ENCODE measurements at places on chromosomes 12 and 14. TPM values are rescaled to one million over a fixed set of nuclear protein-coding genes. Genes with fewer than 3 reads are reported as not detected.

DNA sequence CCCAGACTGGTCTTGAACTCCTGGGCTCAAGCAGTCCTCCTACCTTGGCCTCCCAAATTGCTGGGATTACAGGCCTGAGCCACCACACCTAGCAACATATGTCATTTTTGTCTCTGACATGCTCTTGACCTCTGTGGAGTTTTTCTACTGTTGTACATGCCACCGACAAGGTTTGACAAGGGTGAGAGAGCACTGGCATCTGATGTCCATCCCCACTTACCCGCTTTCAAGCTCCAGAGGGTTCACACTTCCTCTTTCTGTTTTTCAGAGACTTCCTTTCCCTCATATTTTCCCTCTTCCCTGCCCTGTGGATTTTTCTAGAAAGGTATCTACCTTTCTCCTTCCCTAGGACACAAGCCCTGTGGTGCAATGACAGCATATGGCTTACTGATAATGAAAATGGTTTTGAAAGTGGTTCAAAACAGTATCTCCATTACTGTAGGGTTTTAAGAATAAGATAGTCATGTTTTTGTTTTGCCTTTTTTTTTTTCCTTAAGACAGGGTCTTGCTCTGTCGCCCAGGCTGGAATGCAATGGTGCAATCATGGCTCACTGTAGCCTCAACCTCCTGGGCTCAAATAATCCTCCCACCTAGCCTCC is 27.7 kb upstream of the PLEKHG3 start:
- no peak overlapping the region for H3K27ac ChIP-seq
- H3K4me3 ChIP-seq, result no peak overlapping the region
- H3K27me3 ChIP-seq, result no peaks in the 10 kb centered on the region
- H3K36me3 ChIP-seq, result no peaks in the 10 kb centered on the region
- DNase-seq, result no peak
- no peaks in the 10 kb centered on the region for H3K4me1 ChIP-seq

GRCh38 chr14:85762526-85762925 is 232.6 kb downstream of the FLRT2 start:
- H3K27me3 ChIP-seq, result no peaks in the 10 kb centered on the region
- H3K36me3 ChIP-seq, result no peaks in the 10 kb centered on the region
- no peak overlapping the region for H3K4me3 ChIP-seq
- H3K27ac ChIP-seq, result no peak overlapping the region

The POLE2 gene
- total RNA-seq, result 2.8 TPM

DNA sequence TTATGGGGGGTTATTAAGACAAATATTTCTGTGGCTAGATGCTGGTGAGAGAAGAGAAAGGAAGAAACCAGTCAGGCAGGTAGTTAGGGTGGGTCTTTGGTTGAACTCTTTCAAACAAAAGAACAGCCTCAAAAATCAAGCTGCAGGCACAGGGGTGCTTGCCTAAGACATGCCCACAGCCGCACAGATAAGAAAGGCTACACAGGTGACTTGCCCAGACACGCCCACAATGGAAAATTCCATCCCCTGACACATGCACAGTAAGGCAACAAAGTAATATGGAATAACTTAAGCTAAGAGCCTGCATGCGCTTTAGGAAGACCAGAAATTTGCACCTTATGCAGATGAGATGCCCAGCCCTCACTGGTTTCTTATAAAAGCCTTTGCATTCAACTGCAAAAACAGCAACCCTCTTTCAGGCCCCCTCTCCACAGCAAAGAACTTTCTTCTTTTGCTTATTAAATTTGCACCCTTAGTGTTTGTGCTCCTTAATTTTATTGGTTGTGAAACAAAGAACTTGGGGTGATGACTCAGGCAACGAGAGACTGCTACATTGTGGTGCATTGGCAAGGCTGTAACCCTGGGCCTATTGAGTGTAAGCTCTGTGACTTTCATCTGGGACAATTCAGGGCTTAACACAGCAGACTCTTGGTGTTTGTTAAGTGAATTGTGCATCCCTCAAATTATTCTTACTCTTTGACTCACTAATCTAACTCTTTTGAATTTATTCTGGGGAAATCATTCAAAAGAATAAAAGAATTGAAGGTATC is 149.4 kb downstream of the RPAP3 start:
- H3K27me3 ChIP-seq, result no peaks in the 10 kb centered on the region
- no peak overlapping the region for H3K27ac ChIP-seq
- no peaks in the 10 kb centered on the region for H3K36me3 ChIP-seq
- DNase-seq, result no peak

The ADAM20 gene
- total RNA-seq, result 0.04 TPM

- H3K27ac ChIP-seq, result no peak overlapping the region
- no peaks in the 10 kb centered on the region for H3K4me1 ChIP-seq
- peak; percentile 34 for DNase-seq
- H3K27me3 ChIP-seq, result no peaks in the 10 kb centered on the region
These were observed 8.5 kb upstream of the MGAT4C start for GRCh38 chr12:86264451-86265328.

DNA sequence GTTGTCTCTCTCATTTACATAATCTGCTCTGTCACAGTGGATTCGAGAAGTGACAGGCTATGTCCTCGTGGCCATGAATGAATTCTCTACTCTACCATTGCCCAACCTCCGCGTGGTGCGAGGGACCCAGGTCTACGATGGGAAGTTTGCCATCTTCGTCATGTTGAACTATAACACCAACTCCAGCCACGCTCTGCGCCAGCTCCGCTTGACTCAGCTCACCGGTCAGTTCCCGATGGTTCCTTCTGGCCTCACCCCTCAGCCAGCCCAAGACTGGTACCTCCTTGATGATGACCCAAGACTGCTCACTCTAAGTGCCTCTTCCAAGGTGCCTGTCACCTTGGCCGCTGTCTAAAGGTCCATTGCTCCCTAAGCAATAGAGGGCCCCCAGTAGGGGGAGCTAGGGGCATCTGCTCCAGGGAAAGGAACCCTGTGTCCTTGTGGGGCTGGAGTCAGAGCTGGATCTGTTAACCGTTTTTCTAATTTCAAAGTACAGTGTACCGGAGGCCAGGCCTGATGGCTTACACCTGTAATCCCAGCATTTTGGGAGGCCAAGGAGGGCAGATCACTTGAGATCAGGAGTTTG is 5.1 kb downstream of the ERBB3 start:
- no peak overlapping the region for H3K4me3 ChIP-seq
- H3K4me1 ChIP-seq, result peaks cover 32% of the 10 kb centered on the region
- DNase-seq, result peak; percentile 14
- no peaks in the 10 kb centered on the region for H3K27me3 ChIP-seq

DNA sequence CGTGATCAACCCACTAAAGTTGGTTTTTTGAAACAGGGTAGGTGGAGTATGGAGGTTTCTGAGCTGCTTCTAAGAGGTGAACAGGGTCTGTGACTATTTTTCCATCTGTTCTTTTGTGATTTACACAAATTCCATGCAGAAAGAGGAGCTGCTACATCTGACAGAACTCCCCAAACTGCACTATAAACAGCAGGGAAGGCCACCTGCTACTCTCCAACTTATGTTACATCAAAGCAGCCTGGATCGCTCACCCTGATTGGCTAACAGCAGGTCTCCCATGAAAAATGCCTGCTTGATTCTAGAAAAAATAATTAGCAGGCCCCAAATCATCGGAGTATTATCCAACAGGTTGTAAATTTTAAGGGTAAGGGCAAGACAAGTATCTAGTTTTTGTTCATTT is 282.9 kb upstream of the FLRT2 start:
- DNase-seq, result no peak
- no peaks in the 10 kb centered on the region for H3K36me3 ChIP-seq
- H3K27ac ChIP-seq, result no peak overlapping the region
- peaks cover 15% of the 10 kb centered on the region for H3K4me1 ChIP-seq

DNA sequence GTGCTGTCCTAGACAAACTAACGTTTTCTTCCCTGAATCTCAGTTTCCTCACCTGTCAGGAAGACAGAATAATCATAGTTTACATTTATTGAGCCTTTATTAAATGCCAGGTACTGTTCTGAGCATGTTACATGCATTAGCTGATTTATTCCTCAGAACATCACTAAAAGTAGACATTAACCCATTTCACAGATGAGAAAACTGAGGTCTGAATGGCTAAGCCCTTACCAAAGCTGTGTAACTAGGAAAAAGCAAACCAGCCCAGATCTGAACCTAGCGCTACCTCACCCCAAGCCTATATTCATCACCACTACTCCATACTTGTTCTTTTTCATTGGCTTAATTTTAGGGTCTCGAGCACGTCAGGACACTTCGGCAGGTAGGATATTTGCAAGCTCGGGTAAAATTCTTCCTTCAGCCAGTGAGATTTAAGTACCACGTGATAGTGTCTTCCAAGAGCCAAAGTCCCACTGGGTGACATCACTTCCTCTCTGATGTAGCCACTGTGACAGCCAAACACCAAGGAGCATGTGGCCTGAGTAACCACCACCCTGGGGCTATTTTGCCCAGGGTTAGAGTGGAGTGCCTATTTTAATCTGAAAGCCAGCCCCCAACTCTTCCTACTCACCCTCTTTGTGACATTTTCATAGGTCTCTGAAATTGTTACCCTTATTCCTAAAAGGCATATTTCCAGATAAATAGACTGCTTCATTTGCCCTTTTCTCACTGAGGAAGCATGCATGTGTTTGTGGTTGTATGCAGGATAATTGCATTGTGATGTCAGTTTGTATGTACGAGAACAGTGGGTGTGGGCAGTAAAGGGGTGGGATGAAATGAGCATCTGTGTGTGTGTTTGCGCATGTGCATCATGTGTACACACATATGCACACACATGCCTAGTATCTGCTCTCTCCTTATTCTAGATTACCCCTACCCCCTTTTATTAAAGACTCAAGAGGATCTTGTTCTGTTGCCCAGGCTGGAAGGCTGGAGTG is 62.2 kb upstream of the WSCD2 start:
- H3K4me3 ChIP-seq, result no peak overlapping the region
- H3K27me3 ChIP-seq, result no peaks in the 10 kb centered on the region
- no peaks in the 10 kb centered on the region for H3K4me1 ChIP-seq
- no peak for DNase-seq
- H3K27ac ChIP-seq, result no peak overlapping the region

The ERP27 gene
- not detected for total RNA-seq

GRCh38 chr12:129844662-129845220 is 59.1 kb downstream of the TMEM132D start:
- H3K4me1 ChIP-seq, result no peaks in the 10 kb centered on the region
- no peak for DNase-seq
- no peak overlapping the region for H3K4me3 ChIP-seq
- H3K27ac ChIP-seq, result no peak overlapping the region
- no peaks in the 10 kb centered on the region for H3K36me3 ChIP-seq

- H3K27ac ChIP-seq, result no peak overlapping the region
- H3K4me3 ChIP-seq, result no peak overlapping the region
- no peak for DNase-seq
- H3K4me1 ChIP-seq, result no peaks in the 10 kb centered on the region
- no peaks in the 10 kb centered on the region for H3K27me3 ChIP-seq
These were observed 305.6 kb downstream of the RPAP3 start for GRCh38 chr12:47400266-47400665.

GRCh38 chr12:111715279-111715678 is 29.4 kb downstream of the ACAD10 start:
- H3K27me3 ChIP-seq, result no peaks in the 10 kb centered on the region
- no peak overlapping the region for H3K4me3 ChIP-seq
- DNase-seq, result no peak
- H3K4me1 ChIP-seq, result no peaks in the 10 kb centered on the region
- H3K27ac ChIP-seq, result no peak overlapping the region

GRCh38 chr14:21505012-21505553 is 6.1 kb downstream of the METTL3 start:
- H3K4me1 ChIP-seq, result peaks cover 4% of the 10 kb centered on the region
- no peak overlapping the region for H3K27ac ChIP-seq
- H3K36me3 ChIP-seq, result peaks cover 22% of the 10 kb centered on the region
- no peak for DNase-seq
- H3K4me3 ChIP-seq, result no peak overlapping the region
- no peaks in the 10 kb centered on the region for H3K27me3 ChIP-seq

GRCh38 chr12:111310076-111310870 is 58.6 kb downstream of the PHETA1 start:
- no peak overlapping the region for H3K4me3 ChIP-seq
- no peaks in the 10 kb centered on the region for H3K36me3 ChIP-seq
- no peak for DNase-seq
- no peaks in the 10 kb centered on the region for H3K4me1 ChIP-seq

GRCh38 chr12:24360907-24361306 is 411.4 kb upstream of the SOX5 start:
- no peaks in the 10 kb centered on the region for H3K36me3 ChIP-seq
- H3K4me1 ChIP-seq, result peaks cover 7% of the 10 kb centered on the region
- no peak overlapping the region for H3K4me3 ChIP-seq
- no peak overlapping the region for H3K27ac ChIP-seq
- no peaks in the 10 kb centered on the region for H3K27me3 ChIP-seq

The GRIP1 gene
- total RNA-seq, result 7.4 TPM

All from cardiac muscle cell (in vitro differentiated cells and primary cell).